CD4-positive, alpha-beta T cell treated with Interleukin-15 for 4 hours (primary cell): ENCODE measurements at places on chromosomes 11 and 22.

GRCh38 chr11:37450613-37451012, 852.6 kb upstream of the RAG2 start:
- no peak for DNase-seq

- no peak for DNase-seq
Observed at GRCh38 chr22:17267661-17268330, 48.6 kb upstream of the ADA2 start.

GRCh38 chr11:2572491-2573239, 127.1 kb downstream of the KCNQ1OT1 start:
- DNase-seq = no peak

DNA sequence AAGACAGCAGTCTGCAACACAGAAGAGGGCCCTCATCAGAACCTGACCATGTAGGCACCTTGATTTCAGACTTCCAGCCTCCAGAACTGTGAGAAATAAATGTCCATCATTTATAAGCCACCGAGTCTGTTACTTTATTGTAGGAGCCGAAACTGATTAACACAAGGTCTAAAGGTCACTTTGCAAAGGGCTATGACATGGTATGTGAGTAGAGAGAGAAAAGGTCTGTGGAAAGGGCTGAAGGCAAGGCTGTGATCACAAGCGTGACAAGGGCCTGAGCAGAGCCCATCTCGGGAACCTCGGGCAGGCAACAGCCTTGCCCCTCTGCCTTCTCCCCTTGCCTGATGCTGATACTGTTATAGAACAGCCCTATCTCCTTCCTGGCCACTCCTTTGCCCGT, 73.4 kb upstream of the TEAD1 start:
- no peak for DNase-seq

DNA sequence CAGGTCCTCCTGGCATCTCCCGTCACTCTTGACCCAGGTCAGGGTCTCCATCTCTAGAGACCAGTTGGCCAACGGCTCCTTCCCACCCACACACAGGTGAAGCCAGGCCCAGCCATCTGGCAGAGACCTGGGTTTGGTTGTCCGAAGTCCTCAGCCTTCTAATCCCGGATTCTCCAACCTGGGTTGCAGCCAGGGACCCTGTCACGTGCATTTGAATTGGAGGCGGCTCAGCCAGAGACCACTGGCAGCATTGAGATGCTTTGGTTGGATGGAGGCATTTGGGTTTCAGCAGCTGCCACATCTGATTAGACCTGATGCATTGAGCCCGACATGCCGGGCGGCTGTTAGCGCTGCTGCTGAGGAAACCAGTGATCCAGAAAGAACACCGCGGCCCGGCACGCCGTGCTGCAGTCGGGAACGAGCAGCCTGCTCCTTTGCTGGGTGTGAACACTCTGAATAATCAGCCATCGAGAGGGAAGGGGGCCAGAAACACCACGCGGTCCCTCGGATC, 163.2 kb downstream of the BRD1 start:
- DNase-seq = no peak

DNA sequence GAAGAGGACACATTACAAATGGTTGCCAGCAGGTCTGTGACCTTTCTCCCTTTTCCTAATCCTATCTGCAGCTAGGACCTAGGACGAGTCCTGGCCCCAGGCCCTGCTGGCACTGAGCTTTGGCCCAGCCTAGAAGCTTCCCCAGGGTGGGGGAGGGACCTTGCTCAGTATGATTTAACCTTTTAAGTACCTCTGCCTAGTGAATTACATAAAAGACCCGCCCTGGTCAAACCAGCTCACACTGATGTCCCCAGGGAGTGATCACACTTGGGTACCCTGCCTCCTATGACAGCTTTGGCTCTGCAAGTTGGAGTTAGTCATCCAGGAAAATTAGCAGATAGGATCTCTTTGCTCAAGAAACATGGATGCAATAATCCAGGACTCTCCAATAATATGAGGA, 21.9 kb downstream of the ASCC2 start:
- no peak for DNase-seq

- DNase-seq = no peak
Observed at GRCh38 chr11:32088117-32088941, 2.5 kb upstream of the RCN1 start.
